Mesangial cell (primary cell): ENCODE measurements at places on chromosomes 16 and 17. TPM values are rescaled to one million over a fixed set of nuclear protein-coding genes. Genes with fewer than 3 reads are reported as not detected.

The CCL11 gene
- total RNA-seq = not detected in 2 replicates

The MRPL58 gene
- 43.9 and 84.7 TPM in 2 replicates for total RNA-seq

The SSTR5 gene
- total RNA-seq = not detected in 2 replicates

The SLFN11 gene
- total RNA-seq = 1.0 and 2.4 TPM in 2 replicates

The CLEC10A gene
- not detected in 2 replicates for total RNA-seq

The GHDC gene
- 18.1 and 43.4 TPM in 2 replicates for total RNA-seq

The MT1M gene
- total RNA-seq = 5.6 and 8.5 TPM in 2 replicates

The MYH8 gene
- total RNA-seq = not detected in 2 replicates

The ZNF688 gene
- 8.0 and 11.8 TPM in 2 replicates for total RNA-seq

The NPW gene
- 4.4 and 5.7 TPM in 2 replicates for total RNA-seq

The TBC1D3B gene
- 1.8 TPM in 1 of 2 replicates, not detected in the other for total RNA-seq

The P2RX5 gene
- 9.1 and 13.2 TPM in 2 replicates for total RNA-seq

The HSF4 gene
- total RNA-seq = 0.65 and 10.3 TPM in 2 replicates

The MYCBPAP gene
- 0.76 and 0.98 TPM in 2 replicates for total RNA-seq

The SLC5A10 gene
- 0.13 TPM in 1 of 2 replicates, not detected in the other for total RNA-seq
